ENCODE measurements at places on chromosomes 12 and 14.
A peak's percentile ranks its signal among the peaks of the same experiment; 100 is the strongest.

GRCh38 chr12:14572401-14572800 lies 4.7 kb upstream of the PLBD1 start:
- DNase-seq = no peak

- no peak for DNase-seq
These were observed 57.4 kb downstream of the AACS start for GRCh38 chr12:125122668-125123067.

GRCh38 chr14:103501921-103502669 lies 20.5 kb downstream of the CKB start:
- no peak for DNase-seq

- no peak for DNase-seq
These were observed 145.6 kb downstream of the LRIG3 start for GRCh38 chr12:58774731-58775130.

- no peak for DNase-seq
These were observed 121.5 kb downstream of the RBM19 start for GRCh38 chr12:113844495-113845210.

GRCh38 chr12:12600659-12601058 lies 11.0 kb upstream of the CREBL2 start:
- no peak for DNase-seq

DNA sequence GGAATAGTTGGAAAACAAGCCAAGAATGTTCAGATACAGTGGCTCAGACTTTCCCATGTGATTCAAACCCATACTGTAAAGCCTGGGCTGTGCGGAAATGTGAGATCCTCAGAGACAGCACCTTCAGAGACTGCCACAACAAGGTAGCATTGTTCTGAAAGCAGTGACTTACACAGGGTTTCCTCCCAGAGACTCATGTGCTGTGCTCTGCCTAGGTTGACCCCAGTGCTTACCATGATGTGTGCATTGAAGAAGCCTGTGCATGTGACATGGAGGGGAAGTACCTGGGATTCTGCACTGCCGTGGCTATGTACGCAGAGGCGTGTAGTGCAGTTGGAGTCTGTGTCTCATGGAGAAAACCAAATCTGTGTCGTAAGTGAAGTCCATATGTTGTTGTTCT lies 219.4 kb downstream of the LRRK2 start:
- DNase-seq = no peak

DNA sequence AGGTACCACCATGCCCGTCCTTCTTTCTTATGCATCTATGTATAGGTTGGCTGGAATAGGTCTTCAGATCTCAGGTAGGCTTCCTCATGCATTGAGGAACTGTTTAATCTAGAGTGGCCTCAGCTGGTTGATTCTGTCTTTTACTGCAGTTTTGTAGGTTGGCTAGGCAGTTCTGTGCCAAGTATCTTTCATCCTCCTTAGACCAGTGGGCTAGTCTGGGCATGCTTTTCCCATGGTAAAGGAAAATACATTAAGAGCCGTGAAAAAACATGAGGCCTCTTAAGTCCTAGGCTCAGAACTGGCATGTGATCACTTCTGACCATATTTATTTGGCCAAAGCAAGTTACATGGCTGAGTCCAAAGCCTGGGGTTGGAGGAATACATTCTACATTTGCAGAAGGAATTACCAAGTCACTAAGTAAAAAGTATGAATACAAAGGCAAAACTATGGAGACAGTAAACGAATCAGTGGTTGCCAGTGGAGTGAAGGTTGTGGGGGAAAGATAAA lies 137.3 kb downstream of the WIF1 start:
- DNase-seq = no peak

DNA sequence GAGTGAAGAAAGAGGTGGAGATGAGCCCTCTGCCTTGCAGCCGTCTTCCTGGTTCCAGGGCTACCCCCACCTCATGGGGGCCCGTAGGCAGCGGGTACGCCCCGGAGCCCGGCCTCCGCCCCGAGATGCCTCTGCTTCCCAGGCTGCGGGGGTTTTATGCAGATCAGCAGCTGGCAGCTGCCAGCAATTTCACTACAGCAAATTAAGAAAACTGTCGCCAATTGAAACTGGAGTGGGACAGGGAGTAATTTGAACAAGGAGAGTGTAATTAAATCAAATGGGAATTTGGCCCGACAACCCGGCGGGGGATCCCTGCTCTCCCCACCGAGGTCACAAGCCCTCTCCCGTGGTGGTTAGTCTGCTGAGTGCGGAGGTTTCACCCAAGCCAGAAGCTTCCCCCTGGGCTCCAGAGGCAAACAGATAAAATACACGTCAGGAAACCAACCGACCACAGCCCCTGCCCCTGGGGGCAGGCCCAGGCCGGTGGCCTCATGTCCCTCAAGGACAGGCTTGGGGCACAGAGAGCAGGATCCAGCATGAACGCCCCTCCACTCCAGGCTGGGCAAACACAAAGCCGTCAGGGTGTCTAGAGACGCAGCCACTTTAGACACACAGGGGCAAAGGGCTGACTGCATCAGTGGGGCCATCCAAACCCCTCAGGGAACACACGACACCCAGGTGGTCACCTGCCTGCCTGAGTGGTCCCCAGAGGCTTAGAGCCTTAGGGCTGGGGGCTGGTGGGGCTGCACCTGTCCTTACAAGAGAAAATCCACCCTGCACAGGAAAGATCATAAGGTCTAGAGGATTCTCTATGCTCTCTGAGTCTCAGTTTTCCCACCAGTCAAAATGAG lies 53.8 kb downstream of the TESC start:
- DNase-seq = no peak

DNA sequence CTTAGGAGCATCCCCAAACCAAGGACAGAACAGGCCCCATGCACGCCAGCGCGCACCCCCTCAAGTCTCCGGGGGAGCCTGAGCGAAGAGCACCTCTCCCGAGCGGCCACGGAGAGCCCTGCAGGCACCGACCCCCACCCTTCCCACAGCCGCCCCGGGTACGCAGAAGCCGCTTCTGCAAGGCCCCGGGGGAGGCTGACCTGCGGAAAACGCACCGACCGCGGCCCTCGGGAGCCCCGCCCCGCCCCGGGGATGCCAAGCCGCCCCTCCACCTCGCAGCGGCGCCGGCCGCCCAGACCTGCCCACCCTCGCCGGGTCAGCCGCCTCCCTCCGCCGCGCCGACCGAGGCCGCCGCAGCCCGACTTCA lies 385 bp downstream of the CAPRIN2 start:
- DNase-seq = no peak

GRCh38 chr12:116697305-116697704 lies 40.6 kb downstream of the SPRING1 start:
- DNase-seq = peak; percentile 56

GRCh38 chr14:102849526-102850379 lies 72.5 kb downstream of the TRAF3 start:
- DNase-seq = no peak

DNA sequence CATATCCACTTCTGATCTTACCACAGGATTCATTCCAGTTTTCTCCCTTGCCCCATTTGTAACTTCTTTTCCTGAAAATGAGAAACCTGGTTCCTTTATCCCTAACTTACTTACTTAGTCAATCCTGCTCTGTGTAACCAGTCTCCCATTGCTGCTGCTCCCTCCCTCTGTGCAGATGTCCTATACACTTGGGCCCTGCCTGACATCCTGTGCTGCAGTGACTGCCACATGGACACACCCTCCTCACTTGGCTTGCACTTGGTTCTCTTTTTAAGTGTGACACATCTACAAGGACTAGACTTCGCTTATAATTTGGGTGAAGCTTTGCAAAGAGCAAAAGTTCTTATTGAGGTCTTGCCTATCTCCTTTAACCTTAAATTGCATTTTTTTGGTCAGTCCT lies 51.4 kb downstream of the FGD4 start:
- DNase-seq = no peak

DNA sequence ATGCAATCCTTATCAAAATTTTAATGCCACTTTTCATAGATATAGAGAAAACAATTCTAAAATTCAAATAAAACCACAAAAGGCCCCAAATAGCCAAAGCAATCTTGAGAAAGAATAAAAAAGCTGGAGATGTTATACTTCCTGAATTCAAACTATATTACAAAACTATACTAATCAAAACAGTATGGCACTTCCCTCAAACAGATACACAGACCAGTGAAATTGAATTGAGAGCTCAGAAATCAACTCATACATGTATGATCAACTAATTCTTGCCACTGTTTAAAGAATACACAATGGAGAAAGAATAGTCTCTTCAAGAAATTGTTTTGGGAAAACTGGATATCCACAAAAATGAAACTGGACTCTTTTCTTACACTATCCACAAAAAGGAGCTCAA lies 55.4 kb downstream of the FOXG1 start:
- DNase-seq = no peak

- DNase-seq = no peak
These were observed 85.6 kb downstream of the NAV3 start for GRCh38 chr12:77916276-77916675.

DNA sequence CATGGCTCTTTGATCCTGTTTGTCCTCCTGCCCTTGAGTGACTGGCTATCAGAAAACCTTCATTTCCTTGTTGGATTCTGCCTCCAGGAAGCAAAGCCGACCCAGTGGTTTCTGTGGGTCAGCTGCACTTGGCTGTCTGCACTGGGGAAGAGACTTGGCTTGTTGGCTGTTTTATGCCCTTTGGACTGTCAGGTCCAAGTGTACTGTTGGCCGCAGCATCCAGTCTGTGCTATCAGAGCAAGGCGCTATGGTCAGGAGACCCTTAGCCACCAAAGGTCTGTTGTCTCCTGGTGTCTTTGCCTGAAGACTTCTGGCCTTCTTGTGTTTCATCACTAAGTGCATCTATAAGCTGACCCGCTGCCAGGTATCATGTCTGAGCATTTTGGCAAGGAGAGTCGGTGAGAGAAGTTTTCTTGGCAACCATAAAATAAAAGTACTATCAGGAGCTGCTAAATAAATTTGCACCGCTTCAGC lies 177.4 kb upstream of the HIF1A start:
- no peak for DNase-seq

DNA sequence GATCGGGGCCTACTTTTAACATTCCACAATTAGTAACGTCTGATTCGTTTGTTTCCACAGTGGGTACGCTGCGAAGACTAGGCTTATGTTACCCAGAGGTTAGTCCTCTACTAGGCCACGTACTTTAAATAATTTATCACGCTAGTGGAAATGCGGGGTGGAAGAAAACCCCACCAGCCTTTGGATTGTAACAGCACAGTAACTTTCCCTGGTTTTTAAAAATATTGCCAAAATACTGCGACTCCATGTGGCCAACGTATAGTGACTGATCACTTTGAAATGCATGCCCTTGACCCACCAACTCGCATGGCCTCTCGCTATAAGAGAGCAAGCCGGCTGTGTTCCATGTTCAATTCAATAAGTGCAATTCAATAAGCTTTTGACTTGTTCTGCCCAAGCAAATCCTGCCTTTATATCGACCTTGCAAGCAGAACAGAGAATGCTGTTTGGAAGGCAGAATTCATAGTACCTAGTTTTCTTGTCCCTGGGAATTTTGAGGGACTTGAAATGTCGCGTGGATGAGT lies 882 bp upstream of the GTF2A1 start:
- no peak for DNase-seq

GRCh38 chr12:27733052-27733656 lies 22.5 kb downstream of the MRPS35 start:
- peak; percentile 40 for DNase-seq

- no peak for DNase-seq
These were observed 14.8 kb downstream of the IRAK3 start for GRCh38 chr12:66203820-66204219.

DNA sequence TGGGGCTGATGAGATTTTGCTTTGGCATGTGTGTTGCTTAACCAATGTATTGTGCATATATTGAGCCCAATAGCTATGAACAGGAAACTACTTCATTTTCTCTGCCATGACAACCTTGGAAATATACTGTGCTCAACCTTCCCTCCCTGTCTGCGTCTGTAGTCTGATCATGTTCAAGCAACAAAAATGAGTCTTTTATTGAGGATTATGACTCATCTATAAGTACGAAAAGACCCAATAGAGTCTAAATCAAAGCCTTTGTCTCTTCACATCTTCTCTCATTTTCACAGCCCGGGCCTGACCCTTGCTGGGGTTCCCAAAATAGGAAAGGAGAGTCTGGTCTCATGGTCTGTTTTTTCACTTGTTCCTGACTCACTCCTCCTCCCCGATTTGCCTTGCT lies 158.2 kb downstream of the CAND1 start:
- DNase-seq = no peak

DNA sequence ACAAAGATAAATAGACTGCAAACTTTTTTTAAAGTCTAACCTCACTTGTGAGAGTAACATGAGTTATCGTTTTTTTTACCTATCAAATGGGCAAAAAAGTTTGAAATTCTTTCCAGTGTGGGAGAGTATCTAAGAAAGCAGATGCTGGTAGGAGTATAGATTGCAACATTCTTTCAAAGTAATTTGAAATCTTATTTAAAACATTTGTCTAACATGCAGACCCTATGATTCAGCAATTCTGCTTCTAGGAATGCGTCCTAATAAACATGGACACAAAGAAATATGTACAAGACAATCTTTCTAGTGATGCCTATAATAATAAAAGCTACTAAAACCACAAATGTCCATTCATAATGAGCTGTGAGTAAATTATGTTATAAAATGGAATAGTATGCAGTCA lies 110.4 kb upstream of the TMCC3 start:
- DNase-seq = no peak

- DNase-seq = no peak
These were observed 85.3 kb downstream of the PRIMA1 start for GRCh38 chr14:93702946-93703345.

GRCh38 chr14:73770977-73771847 lies 57.0 kb upstream of the PNMA1 start:
- DNase-seq = no peak

DNA sequence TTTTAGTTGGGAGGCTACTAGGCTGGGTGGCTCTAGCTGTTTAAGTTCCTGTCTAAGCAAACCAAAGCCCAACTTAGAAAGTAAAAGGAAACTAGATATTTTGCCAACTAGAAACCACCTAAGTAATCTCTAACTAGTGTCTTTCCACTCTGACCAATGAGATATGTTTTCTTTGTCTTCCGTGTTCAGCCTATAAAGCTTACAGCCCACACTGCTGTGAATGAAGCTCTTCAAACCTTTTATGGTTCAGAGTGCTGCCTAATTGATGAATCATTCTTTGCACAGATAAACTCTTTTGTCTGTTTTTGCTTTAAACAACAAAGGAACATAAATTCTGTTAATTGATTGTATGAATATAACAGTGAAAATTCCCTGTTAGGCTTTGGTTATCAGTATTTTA lies 66.1 kb downstream of the FUT8 start:
- DNase-seq = no peak

DNA sequence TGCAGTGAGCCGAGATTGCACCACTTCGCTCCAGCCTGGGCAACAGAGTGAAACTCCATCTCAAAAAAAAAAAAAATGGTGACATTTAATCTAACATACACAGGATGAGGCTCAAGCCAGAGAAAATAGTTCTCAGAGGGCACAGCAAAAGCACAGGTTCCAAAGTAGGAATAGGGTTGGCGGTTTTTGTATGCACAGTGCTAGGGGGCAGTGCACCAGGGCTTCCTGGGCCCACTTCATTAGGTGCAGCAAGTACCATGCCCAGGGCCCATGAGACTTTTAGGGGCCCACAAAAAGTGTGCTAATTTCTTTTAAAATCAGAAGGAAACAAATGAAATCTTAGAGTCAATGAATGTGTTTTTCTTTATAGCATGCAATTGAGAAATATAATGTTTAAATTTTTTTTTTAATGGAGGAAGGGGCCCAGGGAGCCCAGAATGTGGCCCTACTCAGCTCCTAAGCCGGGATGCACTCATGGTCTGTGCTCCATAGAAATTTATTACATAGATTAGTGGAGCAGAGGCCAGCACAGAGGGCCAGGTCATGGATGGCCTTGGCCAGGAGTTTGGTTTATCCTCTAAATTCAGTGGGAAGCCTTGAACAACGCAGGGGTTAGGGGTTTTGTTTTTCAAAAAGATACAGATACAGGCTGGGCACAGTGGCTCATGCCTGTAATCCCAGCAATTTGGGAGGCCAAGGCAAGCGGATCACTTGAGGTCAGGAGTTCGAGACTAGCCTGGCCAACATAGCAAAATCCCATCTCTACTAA lies 2.3 kb downstream of the AK7 start:
- DNase-seq = no peak

Data from GM20000 (cell line).